ENCODE measurements at places on chromosomes 16 and 17.

DNA sequence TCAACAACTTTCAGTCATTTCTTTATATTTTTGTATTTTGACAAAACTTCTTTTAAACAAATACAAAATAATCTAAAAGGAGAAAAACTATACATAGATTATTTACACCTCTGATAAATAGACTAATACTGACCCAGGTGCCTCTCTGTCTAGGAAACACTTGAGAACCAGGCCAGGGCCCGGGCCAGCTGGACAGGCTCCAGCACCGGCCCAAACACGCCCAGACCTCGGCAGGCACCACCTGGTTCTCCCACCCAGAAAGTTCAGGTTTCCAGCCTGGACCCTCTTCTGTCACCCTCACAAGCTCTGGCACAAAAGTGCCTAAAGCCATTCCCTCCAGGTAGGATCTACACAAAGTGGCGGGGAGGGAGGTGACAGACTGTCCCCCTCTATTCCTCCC, 97.0 kb upstream of the DNAH17 start:
- DNase-seq = no peak

DNA sequence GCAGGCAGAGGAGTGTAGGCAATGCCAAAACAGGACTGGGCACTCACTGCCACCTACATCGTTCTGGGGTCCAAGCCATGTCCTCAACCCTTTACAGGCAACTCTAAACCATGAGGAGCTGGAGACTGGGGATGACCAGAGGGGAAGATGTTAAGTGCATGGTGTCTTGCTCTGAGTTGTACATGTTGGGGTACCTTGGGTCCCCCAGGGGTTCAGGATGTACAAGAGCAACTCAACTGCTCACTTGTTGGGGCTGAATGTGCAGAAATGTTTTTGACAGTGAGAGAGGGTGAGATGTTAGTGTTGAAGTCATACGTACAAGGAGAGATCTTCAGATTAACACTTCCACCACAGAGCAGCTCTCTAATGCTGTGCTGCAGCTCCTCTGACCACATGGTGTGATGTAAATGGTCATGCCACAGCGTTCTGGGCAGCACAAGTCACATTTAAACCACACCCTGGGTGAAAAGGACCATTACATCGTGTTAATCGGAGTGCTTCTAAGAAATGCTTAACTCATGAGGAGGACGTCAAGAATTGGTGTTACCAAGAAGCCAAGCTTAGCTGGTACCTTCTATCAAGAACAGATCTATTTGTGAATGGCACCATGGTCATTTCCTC, 2.4 kb downstream of the CCL18 start:
- no peak for DNase-seq

DNA sequence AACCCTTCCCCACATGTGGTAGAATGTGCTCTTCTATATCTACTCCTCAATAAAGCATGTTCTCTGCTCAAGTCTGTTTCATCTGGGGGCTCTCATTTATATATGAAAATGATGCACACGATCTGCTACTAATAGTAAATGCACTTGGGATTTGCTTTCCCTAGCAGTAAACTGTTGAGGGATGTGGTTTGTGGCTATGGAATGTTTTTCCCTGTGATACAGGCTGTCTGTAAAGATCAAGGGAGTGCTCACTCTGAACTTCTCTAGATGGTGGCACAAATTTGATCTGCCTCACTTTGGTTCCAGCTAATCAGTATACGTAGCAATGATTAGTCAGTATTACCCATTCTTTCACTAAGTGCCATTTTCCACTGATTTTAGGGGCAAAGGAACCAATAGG, 18.8 kb downstream of the TAC4 start:
- no peak for DNase-seq

DNA sequence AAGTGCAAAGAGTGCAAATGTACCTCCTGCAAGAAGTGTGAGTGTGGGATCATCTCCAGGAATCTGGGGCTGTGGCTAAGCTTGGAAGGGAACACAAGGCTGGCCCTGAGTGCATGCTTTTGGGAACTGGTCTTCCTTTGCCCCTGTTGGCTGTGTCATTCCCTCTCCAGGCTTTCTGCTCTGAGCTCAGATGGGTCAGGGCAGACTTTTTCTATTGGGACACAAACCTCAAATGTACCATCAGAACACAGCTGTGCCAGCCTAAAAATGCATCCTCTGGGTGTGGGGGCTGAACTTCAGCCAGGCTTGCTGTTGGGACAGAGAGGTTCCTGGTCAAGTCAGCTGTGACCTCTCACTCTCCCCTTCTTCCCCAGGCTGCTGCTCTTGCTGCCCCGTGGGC, 914 bp downstream of the MT1B start:
- DNase-seq = no peak

GRCh38 chr16:71493213-71493612, 4.1 kb upstream of the ZNF19 start:
- no peak for DNase-seq

GRCh38 chr16:57592591-57593003, 35.8 kb upstream of the ADGRG1 start:
- DNase-seq = no peak

GRCh38 chr17:49565948-49566491, 9.7 kb upstream of the NXPH3 start:
- no peak for DNase-seq

GRCh38 chr16:27232901-27233625, 29.7 kb downstream of the KDM8 start:
- no peak for DNase-seq

DNA sequence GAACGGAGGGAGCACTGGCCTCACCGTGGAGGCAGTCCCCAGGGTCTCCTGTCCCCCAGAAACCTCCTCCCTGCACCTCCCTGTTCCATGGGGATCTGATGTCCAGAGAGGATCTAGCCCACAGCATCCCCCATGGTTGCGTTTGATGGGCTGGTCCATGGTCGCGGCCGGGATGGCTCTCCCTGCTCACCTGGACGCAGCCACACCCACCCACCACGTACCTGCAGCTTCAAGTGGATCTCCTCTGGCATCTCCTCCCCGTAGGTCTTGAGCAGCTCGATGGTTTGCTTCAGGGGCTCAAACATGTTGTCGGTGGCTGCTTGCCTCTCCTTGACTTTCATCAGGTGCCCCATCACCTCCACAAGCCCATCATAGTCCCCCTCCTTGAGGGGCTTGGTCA, 47.9 kb downstream of the DNAH17 start:
- DNase-seq = no peak

DNA sequence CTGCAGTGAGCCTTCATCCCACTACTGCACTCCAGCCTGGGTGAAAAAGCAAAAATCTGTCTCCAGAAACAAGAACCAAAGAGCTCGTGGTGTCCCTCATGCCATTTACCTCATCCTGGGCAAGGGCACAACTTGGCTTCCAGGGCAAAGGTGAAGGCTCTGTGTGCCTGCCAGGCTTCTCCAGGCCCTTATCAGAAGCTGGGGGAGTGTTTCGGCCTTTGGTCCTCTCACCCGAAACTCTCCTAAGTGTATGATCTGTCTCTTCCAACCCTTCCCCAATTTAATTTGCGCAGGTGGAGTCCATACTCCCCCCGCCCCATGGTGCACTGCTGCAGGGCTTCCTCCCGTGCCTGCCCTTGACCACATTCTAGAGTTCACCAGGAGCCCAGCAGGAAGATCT, 1.1 kb downstream of the CES2 start:
- no peak for DNase-seq

DNA sequence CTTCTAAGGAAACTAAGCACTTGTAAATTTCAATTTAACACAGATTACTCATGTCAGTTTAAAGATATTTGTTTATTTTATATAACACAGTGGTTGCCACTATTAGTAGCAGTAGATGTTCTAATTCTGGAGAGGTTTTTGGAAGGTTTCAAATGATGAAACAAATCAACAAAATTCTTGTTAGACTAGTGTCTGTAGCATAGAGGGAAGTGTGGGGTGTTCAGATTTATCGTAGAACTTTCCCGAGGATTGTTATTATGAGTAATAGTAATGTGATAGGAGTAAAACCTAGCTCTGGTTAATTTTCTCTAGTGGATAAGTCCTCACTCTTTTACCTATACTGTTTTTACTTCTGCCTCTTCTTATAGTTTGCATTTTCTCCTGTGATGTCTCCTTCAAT, 6.3 kb downstream of the GAN start:
- DNase-seq = no peak

GRCh38 chr17:7742729-7743128, 25.2 kb downstream of the DNAH2 start:
- DNase-seq = no peak

GRCh38 chr17:47812146-47812920, 9.3 kb downstream of the OSBPL7 start:
- no peak for DNase-seq

DNA sequence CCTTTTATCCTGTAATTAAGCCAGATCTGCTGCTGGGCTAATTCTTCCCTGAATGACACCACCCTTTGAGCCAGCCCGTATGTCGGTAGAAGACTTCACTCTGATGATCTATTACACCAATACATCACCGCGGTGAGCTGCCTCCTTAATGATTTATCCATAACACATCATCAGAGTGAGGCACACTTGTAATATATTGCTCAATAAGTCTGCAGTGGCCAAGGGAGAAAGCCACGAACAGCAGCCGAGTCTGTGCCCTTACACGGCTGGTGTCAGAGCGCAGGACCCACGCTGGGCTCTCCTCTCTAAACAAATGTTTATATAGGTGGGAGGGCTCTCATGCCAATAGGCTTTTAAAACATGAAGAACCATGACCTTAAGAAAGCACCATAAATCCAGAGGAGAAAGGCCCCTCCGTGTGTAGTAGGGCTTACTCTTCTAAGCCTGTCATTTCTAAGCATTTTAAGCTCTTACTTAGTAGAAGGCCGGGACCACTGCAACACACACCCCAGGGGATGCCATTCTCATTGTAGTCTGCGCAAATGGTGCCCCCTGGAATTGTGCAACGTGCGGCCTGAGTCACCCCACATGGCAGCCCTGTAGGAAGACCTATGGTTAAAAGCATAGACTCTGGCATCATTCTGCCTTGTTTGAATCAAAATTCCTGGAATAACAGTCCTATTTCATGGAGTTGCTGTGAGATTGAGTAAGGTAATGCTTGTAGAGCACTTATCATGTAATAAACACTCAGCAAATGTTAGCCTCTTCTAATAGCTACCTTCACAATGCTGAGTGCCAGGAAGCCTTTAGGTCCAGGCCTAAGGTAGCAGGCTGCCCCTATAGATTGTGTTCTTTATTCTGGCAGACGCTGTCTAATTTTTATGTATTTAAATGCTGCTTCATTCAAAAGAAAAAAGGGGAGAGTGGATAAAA, 26.1 kb downstream of the MRPS23 start:
- peak; percentile 34 for DNase-seq

DNA sequence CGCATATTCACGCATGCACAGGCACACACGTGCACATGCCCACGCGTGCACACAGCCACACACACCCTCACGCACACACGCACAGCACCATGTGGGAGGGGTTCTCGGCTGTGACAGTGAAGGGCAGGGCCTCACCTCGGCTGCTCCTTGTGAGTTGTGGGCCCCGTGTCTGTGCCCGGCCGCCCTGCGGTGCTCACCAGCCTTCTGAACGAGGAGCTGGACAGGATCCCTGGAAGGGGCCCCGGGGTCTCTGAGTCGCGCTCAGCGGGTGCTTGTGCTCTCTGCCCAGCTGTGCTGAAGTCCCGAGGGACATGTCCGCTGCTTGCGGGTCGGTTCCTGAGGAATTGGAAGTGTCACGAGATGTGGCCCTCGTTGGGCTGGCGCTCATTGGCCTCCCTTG, 16.1 kb downstream of the TSC2 start:
- DNase-seq = no peak

DNA sequence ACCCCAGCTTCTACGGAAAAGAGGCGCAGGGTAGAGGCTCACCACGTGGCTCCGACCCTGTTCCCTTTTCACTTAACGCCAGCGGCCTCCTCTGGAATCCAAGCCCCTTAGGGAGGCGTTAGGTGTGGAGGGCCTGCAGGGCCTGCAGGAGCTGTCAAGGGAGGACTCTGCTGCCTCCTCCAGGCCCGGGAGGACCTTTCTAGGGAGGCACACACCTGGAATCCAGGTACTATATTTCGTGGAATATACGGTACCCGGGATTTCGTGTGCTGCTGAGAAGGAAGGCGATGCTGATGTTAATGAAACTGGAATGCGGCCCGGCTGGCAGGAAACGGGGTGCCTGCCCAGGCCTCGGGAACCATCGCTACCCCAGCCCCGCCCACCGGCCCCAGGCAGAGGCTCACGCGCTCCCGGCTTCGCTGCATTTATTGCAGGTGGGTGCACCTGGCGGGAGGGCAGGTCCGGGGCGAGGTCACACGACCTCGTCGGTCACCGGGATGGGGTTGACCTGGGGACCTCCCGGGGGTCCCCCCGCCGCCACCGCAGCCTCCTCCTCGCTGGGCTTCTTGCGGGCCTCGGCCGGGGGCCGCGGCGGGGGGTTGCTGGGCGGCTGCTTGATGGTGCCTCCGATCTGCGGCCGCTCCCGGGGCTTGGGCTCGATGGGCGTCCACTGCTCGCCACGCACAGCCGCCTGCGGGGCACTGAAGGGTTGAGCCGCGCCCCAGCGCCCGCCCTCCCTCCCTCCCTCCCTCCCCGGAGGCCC, 4.7 kb downstream of the IL17C start:
- no peak for DNase-seq

- DNase-seq = no peak
These were observed 11.4 kb downstream of the CASKIN2 start for GRCh38 chr17:75503976-75504346.

- DNase-seq = no peak
These were observed 1.1 kb upstream of the UBE2I start for GRCh38 chr16:1308036-1308976.

DNA sequence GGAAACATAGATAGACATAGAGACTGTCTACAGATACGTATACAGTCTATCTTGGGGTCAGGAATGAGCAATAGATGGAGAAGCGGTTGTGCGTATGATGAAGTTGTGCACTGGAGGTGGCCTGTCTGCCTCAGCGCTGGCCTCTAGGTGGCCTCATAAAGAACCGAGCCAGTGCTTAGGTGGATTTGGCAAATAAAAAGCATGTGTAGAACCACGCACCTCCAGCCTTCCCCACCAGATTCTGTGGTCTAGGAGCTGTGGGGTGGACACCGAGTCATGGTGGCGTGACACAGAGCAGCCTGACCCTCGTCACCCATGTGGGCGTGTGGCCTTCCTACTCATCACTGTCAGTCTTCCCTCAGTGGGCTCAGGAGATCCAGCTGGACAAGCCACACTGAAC, 34.0 kb downstream of the PGS1 start:
- peak; percentile 22 for DNase-seq

GRCh38 chr16:58292886-58293285, 1.9 kb downstream of the PRSS54 start:
- no peak for DNase-seq

GRCh38 chr16:23833504-23833903, 2.3 kb upstream of the PRKCB start:
- no peak for DNase-seq

- no peak for DNase-seq
These were observed 18.5 kb upstream of the ARHGAP27 start for GRCh38 chr17:45451131-45451530.

GRCh38 chr17:58381124-58382035, 29.4 kb upstream of the SUPT4H1 start:
- no peak for DNase-seq
